Bronchial epithelial cell (primary cell): ENCODE measurements at places on chromosomes 7 and 10. TPM values are rescaled to one million over a fixed set of nuclear protein-coding genes. Genes with fewer than 3 reads are reported as not detected.

Gene TDRD1
- total RNA-seq = 1.8 and 2.1 TPM in 2 replicates

Gene CTAGE4
- 0.53 and 2.2 TPM in 2 replicates for total RNA-seq

Gene EPHB6
- under 0.01 and 0.77 TPM in 2 replicates for total RNA-seq

Gene NEUROG3
- total RNA-seq = not detected in 2 replicates

Gene HOXA11
- not detected in 2 replicates for total RNA-seq

Gene TRIM73
- 0.38 and 0.79 TPM in 2 replicates for total RNA-seq

Gene VSTM4
- total RNA-seq = under 0.01 TPM in 2 replicates

Gene CH25H
- not detected in 2 replicates for total RNA-seq

Gene CPA4
- 5.3 and 5.6 TPM in 2 replicates for total RNA-seq

Gene NEUROD6
- total RNA-seq = not detected in 2 replicates

Gene FAM237B
- not detected in 2 replicates for total RNA-seq

Gene TRIM74
- total RNA-seq = 0.13 and 0.26 TPM in 2 replicates

Gene ZWINT
- total RNA-seq = 2.6 and 6.0 TPM in 2 replicates

Gene MUC12
- total RNA-seq = under 0.01 TPM in 2 replicates

Gene ATRNL1
- 0.13 and 0.53 TPM in 2 replicates for total RNA-seq

Gene NPC1L1
- under 0.01 TPM in 2 replicates for total RNA-seq

Gene ASB15
- total RNA-seq = not detected in 2 replicates

Gene TMEM106B
- 39.5 and 48.3 TPM in 2 replicates for total RNA-seq

Gene OR13A1
- not detected in 2 replicates for total RNA-seq

Gene HOXA1
- 0.26 TPM in 2 replicates for total RNA-seq

Gene RRP12
- total RNA-seq = 28.0 and 35.3 TPM in 2 replicates

Gene GPR15LG
- 0.53 and 2.6 TPM in 2 replicates for total RNA-seq

Gene ZNF727
- total RNA-seq = 0.53 and 2.0 TPM in 2 replicates

Gene ELN
- total RNA-seq = under 0.01 TPM in 2 replicates

Gene VAX1
- total RNA-seq = not detected in 2 replicates

Gene PRSS37
- not detected in 2 replicates for total RNA-seq

Gene MKX
- total RNA-seq = 1.8 and 2.3 TPM in 2 replicates

Gene STAG3
- total RNA-seq = under 0.01 and 0.13 TPM in 2 replicates

Gene PIP
- not detected in 2 replicates for total RNA-seq

Gene ADAP1
- total RNA-seq = 26.9 and 45.3 TPM in 2 replicates

Gene STX1A
- total RNA-seq = 7.3 and 12.4 TPM in 2 replicates

Gene ATOH7
- total RNA-seq = under 0.01 TPM in 1 of 2 replicates, not detected in the other

Gene NFE2L3
- total RNA-seq = 5.8 and 6.4 TPM in 2 replicates

Gene MYH16
- 0.26 and 0.53 TPM in 2 replicates for total RNA-seq

Gene CYP3A4
- total RNA-seq = 0.26 TPM in 1 of 2 replicates, not detected in the other

Gene CCDC146
- 2.1 and 2.4 TPM in 2 replicates for total RNA-seq

Gene GRB10
- 65.9 and 67.7 TPM in 2 replicates for total RNA-seq

Gene FOXK1
- total RNA-seq = 13.7 and 17.6 TPM in 2 replicates

Gene RADIL
- total RNA-seq = under 0.01 TPM in 1 of 2 replicates, not detected in the other

Gene TMEM184A
- 9.0 and 43.8 TPM in 2 replicates for total RNA-seq

Gene LRRC72
- not detected in 2 replicates for total RNA-seq

Gene TFPI2
- 2.8 and 8.7 TPM in 2 replicates for total RNA-seq

Gene TAS2R5
- 3.9 and 5.1 TPM in 2 replicates for total RNA-seq

Gene GRM3
- not detected in 2 replicates for total RNA-seq

Gene ADCK2
- total RNA-seq = 74.2 and 100 TPM in 2 replicates

Gene DDX56
- 56.2 and 65.0 TPM in 2 replicates for total RNA-seq
